Lower lobe of right lung (tissue), 2 donors: ENCODE measurements at places on chromosomes 11 and 22. TPM values are rescaled to one million over a fixed set of nuclear protein-coding genes. Genes with fewer than 3 reads are reported as not detected.
A peak's percentile ranks its signal among the peaks of the same experiment; 100 is the strongest.

Gene C11orf86
- not detected for total RNA-seq

Gene ANO1
- total RNA-seq: 9.0 TPM

Gene DNAJC24
- 16.3 TPM for total RNA-seq

Gene GP1BB
- total RNA-seq: 2.8 TPM

Gene LIN7C
- total RNA-seq: 33.6 TPM

Gene SLCO2B1
- total RNA-seq: 332 TPM

Gene SLN
- total RNA-seq: 0.92 TPM

Gene CRYBB3
- 0.74 TPM for total RNA-seq

DNA sequence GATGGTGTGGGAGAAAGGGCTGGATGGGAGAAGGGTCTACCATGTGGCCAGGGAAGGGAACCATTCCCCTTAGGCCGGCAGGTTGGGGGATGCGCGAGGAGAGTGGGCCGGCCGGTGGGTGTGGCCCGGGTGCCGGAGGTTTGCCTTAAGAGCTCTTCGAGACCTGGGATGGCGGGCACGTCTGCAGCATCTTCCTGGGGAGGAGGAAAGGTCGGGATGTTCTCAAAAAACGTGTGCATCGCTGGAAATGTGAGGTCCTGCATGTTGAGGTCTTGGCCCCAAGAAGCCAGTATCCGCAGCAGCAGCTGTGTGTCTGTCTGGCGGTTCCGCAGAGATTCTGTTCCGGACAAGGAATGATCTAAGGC, 1.4 kb downstream of the NAV2 start:
- no peak for DNase-seq

GRCh38 chr11:46640036-46640788, 22.9 kb downstream of the ATG13 start:
- DNase-seq: no peak

DNA sequence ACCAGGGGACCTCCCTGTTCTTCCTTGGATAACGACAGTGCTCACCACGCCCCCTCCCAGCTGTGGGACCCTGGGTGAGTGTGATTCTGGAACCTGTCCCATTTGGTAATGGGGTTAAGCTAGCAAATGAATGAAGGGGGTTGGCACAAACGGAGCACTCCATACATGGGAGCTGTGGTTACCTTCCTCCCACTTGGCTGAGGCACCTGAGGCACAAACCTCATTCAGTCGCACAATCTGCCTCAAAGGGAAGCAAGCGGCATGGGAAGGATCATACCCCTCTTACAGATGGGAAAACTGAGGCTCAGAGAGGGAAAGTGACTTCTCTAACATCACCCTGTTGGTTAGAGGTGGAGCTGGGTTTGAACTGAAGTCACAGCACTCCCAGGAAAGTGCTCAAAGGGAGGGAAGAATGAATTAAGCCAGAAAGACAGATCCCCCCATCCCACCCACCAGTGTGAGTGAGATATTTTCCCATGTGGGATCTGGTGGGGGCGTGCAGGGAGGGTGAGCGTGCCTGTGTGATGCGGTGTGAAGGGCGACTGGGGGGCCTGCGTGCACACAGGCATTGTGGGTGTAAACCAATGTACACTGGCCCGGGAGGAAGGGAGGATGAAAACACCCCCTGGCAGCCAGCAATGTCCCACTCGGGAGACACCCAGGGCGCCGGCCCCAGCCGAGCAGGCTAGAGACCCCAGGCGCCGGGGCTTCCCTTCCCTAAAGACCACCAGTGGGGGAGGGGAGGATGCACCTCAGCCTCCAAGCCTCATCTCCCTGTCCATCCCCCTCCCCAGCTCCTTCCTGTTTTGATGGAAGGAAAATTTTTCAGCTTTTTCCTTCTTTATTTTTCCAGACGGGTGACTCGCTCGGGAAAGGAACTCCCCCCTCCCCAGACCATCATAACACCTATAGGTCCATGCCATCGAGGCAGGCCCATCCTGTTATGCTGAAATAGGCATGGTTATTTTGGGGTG, 8.0 kb upstream of the PDGFB start:
- no peak for DNase-seq

- no peak for DNase-seq
Measured at GRCh38 chr11:14255238-14255534, 103.8 kb downstream of the RRAS2 start.

GRCh38 chr11:107392611-107393010, 65.0 kb downstream of the CWF19L2 start:
- no peak for DNase-seq

DNA sequence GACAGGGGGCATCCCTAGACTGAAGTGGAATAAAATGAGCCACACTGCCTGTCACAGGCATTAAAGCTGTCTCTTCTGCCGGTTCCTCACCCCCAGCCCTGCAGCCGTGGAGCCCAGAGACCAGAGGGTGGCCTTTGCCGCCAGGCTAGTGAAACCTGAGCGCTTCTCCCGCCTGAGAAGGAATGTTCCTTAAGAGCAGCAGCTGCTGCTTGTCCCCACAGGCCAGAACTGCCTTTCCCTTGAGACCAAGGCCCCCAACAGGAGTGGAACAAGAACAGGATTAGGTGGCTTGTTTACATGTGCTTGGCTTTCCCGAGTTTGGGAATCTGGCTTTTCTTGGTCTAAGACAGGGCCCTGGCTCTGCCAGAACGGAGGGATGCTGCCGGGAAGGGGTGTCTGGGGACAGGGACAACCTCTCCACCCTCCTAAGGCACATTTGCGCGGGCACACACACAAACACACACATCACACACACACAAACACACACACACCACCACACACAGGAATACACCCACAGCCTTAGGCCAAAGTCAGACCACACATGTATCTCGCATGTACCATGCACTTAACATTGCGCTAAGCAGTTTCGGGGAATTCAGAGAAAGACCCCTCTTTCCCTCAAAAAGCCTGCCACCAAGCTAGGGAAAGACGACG, 91.8 kb downstream of the FEZ1 start:
- no peak for DNase-seq

- no peak for DNase-seq
Measured at GRCh38 chr22:45547016-45547345, 44.3 kb downstream of the FBLN1 start.

DNA sequence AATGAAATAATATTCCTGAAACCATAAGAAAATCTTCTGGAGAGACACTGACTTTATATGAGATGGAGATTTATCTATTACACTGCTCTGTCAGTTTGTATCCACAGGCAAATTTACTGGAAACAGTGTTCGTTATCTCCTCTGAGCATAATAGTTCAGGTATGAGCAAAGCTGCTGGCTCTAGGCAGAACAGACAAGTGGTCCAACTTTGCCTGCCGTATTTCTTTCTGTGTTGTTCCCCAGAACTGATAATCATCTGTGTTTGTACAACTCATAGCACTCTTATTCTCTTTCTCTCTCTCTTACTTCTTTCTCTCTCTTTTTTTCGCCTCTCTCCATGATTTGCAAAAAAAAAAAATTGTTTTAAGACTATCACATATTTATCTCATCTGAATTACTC, 623.8 kb upstream of the CHORDC1 start:
- DNase-seq: no peak

GRCh38 chr11:78365381-78365792, 52.2 kb downstream of the GAB2 start:
- DNase-seq: peak; percentile 45

GRCh38 chr11:44145011-44145775, 49.7 kb downstream of the EXT2 start:
- no peak for DNase-seq

GRCh38 chr11:126080161-126080941, 17.7 kb upstream of the CDON start:
- no peak for DNase-seq

DNA sequence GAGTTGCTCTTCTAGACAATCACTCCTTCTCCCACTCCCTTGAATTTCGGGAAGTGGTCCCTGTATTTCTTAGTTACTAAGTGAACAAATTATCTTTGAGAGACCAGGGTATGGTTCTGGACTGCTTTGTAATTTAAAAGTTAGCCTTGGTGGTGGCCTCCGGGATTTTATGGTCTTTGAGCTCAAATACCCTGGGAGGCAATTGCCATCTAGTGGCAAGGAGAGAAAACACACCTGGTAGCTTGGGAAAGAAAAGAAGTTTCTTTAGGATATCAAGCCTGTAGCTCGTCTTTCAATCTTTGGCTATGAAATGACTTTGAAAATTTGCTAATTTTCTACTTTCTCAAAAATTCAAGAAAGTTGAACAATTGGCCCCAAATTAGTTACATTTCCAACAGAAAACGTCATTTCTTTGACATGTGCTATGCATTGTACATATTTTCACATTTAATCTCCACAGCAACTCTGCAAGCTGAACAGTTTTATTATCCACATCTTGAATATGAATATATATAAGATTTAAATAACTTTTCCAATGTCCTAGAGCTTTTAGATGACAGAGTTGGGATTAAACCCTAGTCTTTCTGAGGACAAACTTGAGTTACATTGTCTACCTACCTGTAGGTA, 39.1 kb downstream of the MMP27 start:
- no peak for DNase-seq

DNA sequence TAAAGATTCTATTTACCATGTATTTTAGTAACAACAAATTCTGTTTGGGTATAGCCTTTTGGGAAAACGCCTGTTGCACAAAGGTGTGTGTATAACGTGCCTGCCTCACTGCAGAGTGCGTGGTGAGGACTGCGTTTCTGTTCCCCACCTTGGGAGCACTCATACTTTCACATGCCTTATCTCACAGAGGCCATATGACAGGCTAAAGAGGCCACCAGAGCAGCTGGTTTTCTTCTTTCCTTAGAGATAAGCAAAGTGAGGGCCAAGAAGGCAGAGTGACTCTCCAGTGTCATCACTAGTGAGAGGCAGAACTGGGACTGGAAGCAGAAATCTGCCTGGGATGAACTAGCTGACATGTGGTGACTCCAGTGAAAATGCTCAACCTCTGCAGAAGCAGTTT, 369.2 kb upstream of the NARS2 start:
- no peak for DNase-seq

- DNase-seq: no peak
Measured at GRCh38 chr11:93653080-93653479, 8.4 kb upstream of the CEP295 start.

DNA sequence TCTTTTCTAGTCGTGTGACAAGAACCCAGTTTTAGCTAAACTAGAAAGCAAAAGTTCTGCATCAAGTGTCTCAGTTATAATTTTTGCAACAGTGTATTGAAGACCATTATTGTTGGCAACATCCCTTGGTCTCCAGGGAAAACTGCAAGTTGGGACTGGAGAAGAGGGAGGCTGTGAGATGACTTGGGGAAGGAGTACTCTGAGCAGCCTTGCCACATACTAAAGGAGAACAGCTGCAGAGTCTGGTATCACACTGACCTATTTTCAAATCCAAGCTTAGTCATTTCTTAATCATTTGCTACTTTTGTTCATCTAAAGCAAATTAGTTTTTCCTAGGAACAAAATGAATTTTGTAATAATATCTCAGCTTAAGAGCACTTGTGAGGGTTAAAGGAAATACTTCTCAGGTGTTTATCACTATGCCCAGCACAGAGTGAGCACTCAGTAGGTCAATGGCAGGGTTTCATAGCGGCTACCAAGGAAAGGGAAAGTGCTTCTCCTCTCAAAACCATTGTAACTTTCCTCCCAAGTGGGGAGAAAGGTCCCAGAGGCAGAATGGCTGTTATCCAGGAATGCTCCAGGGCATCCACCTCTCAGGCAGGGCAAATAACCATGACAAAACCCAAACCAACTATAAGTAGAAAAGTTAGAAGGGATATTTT, 247.1 kb downstream of the C11orf87 start:
- DNase-seq: no peak

DNA sequence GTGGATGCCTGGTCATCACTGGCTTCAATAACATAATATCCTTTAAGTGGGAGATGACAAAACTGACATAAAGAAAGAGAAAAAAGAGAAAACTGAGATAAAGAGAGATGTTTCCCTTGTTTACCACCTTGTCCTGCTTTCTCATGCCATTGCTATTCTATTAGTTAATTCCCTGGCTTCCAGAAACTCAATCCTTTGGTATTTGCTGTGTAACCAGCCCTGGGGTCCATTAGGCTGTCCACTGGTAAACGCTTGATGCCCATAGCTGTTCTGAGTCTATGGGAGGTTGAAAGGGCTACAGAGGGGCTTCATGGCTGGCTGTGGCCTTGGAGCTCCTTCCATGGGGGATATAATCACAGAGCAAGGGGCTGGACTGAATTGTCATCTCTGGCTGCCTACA, 243.4 kb upstream of the PLET1 start:
- DNase-seq: no peak

DNA sequence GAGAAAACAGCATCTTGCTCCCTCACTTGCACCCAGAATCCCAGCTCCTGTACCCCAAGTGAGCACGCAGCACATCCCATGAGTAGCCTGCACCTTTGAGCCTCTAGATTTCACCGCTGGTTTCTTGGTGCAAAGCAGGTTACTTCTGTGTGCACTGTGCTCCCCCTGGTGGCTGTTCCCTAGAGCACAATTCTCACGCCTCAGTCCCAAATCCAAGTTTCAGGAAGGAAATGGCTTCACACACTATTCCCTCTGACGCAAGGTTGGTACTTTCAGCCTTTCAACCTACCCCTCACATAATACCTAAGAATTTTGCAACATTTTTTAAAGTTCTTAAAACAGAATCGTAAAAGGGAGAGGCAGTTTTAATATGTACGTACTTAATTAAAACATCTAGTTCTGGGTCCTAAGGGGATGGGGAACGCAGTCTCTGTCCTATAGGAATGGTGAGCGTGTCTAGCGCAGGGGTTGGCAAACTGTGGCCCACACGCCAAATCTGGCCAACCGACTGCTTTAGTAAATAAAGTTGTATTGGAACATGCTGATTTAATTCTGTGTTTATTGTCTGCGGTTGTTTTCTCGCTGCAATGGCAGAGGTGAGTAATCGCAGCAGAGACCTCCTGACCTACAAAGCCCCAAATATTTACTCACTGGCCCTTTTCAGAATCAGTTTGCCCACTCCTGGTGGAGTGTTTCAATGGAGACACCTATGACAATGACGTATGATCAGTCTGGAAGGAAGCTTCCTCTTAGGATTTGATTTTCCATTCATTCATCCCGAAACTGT, 27.5 kb downstream of the DHCR7 start:
- no peak for DNase-seq

DNA sequence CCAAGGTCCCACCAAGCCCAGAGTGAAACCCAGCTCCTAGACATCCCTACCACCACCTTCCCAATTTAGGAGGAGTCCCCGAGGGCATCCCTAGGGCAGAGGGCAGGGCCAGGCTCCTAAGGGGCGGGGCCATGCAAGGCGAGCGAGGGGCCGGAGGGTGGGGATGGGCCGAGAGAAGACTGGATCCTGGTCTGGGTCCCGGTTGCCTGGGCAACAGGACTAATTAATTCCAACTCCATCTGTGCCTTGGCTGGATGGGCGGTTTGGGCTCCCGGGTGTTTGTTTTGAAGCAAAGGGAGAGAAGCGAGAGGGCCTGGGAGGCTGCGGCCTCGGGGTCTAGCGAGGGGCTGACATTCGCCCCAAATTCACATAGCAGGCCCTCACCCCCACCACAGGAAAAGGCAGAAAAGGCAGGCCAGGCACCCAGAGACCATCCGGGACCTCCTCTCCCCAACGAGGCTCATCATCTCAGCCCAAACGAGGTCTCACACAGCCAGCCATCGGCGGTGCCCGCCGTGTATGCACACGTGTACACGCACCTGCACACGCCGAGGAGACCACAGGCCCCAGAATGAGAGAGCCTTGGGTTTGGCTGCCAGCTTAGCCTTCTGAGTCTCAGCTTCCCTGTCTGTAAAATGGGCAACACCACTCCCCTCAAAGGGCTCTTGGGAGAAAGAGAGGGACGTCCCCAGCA, 23.9 kb downstream of the ELFN2 start:
- DNase-seq: no peak
